ENCODE measurements at places on chromosomes 1 and 21.

DNA sequence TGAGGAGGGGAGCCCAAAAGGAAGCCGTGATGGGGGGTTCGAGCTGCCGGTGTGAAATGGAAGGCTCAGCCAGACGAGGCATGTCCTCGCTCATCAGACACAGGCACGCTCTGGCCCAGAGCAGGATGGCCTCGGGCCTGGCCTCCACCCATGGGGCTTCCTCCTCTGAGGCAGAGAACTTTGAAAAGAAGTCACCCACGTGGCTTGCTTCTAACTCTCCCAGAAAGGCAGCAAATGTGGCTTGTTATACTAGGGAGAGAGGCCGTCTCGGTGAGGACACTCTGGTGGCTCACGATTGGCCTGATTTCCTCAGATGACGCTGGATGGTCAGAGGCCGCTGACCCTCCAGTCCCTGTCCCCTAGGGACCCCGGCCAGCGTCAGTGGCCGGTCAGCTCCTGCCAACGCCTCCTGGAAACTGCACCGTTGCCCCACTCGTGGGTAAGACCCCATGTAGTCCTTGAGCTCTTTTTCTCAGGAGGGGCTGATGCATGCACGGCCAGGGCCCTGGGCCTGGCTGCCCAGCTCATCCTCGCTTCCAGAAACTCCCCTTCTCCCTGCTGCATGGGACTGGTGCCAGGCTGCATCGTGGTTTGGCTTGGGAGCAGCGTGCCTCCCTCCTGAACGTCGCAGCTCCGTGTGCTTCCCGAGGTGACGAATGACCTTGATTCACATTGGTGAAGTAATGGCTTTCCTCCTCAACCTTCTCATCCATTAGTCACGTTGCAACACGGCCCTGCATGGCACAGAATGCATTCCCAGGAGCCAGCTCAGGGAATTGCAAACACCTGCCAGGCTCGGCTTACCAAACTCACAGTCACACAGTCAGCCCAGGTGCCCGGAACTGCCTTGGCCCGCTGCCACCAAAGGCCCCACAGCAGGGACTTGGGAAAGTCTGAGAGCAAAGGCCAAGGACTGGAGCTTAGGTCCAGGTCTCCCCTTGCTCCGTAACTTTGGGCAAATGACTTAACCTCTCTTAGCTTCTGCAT, 58.8 kb downstream of the TOMM20 start:
- DNase-seq, result no peak

DNA sequence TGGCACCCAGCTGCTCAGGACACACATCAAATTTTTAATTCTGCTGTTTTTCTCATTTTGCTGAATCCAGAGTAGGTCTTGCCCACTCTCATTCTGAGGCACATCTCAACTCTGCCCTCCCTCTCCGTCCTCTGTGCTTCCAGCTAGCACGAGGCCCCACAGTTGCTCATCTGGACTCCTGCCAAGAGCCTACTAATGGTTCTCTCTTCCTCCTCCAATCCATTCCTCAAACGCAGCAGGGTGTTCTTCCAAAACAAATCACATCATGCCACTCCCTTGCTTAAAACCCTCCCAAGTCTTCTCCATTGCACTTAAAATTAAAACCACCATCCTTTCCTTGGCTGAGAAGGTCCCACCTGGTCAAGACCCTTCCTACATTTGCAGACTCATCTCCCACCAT, 49.8 kb upstream of the SCAF4 start:
- DNase-seq, result no peak

DNA sequence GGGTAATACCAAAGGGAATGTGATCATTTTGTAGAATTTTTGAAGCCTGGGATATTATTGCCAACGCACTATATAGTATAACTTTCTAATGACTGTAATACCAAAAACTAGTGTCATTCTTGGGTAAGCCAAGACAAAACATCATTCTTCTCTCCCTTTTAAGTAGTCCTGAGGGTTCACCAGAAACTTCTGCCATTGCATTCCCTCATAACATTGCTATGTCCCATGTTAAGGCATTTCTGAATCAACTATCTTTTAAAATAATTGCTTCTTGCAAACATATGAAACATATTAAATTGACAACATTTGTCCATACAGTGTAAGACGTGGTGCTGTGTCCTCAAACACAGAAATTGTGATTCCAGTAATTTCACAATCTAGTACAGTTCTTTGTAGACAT, 29.9 kb upstream of the C1orf21 start:
- DNase-seq, result no peak

GRCh38 chr21:35395728-35396127, 346.6 kb upstream of the RUNX1 start:
- DNase-seq, result no peak

GRCh38 chr21:39527664-39528381, 76.1 kb downstream of the SH3BGR start:
- no peak for DNase-seq

DNA sequence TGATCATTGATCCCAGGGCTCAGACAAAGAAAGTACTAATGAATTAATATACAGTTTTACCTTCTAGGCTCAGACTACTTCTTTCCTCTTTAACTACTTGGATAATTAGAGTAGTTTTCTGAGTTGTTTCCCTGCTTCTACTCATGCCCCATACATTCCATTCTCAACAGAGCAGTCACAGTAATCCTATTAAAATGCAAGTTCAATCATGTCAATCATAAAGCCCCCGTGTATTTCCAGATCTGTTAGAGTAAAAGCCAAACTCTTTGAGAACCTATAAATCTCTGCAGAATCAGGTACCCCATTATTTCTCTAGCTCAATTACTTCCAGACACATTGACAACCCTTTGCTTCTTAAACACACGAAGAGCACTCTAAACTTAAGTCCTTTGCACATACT, 242.1 kb upstream of the PRMT6 start:
- DNase-seq, result no peak

DNA sequence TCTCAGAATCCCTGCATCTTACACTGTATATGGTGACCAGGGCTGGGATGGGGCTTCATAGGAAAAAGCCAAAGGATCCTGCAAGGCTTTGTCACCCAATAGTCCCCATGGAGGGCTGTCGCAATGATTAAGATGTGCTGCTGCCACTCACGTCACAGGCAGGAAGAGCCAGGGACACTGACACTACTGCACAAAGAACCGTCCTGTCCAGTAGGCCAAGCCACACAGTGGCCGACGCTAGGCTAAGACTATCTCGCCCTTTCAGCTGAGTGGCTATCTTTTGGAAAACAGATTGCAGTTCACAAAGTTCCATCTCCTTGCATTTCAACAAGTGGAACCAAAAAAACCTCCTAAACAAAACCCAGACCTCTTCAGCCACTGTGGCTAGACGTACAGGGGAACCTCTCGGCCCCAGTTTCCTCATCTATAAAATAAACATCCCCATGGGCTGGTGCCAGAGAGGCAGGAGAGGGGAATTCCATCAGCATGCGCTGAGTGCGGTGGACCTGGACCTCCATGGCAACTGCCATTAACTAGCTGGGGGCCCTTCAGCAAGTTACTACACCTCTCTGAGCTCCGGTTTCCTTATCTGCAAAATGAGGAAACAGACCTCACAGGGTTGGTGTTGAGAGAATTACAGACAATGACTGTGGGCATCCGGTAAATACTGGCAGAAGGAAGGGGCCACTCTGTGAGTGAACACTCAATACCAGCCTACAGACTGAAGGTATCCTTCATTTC, 8.7 kb downstream of the CAPZB start:
- no peak for DNase-seq

DNA sequence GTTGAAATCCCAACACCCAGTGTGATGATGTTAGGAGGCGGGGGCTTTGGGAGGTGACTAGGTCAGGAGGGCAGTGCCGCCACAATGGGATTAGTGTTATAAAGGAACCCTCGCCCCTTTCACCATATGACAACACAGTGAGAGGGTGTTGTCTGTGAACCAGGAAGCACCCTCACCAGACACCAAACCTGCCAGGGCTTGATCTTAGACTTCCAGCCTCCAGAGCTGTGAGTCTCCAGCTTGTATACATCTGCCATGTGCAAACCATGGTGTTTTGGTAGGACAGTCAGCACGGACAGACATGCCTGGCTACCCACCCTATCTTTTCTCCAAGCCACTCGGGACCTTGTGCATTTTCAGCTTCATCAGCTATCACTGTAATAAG, 4.0 kb downstream of the TRIM11 start:
- DNase-seq, result no peak

All from stimulated activated CD8-positive, alpha-beta memory T cell treated with anti-CD3 and anti-CD28 coated beads, Interleukin-2, amount 100 ng/mL, for 1 hour (primary cell).